SJCRH30 (cell line): ENCODE measurements at places on chromosomes 3 and 15. TPM values are rescaled to one million over a fixed set of nuclear protein-coding genes. Genes with fewer than 3 reads are reported as not detected.
A peak's percentile ranks its signal among the peaks of the same experiment; 100 is the strongest.

Gene PLSCR5
- total RNA-seq, result not detected in 2 replicates

Gene ZNF385D
- total RNA-seq, result 0.02 and 0.20 TPM in 2 replicates

DNA sequence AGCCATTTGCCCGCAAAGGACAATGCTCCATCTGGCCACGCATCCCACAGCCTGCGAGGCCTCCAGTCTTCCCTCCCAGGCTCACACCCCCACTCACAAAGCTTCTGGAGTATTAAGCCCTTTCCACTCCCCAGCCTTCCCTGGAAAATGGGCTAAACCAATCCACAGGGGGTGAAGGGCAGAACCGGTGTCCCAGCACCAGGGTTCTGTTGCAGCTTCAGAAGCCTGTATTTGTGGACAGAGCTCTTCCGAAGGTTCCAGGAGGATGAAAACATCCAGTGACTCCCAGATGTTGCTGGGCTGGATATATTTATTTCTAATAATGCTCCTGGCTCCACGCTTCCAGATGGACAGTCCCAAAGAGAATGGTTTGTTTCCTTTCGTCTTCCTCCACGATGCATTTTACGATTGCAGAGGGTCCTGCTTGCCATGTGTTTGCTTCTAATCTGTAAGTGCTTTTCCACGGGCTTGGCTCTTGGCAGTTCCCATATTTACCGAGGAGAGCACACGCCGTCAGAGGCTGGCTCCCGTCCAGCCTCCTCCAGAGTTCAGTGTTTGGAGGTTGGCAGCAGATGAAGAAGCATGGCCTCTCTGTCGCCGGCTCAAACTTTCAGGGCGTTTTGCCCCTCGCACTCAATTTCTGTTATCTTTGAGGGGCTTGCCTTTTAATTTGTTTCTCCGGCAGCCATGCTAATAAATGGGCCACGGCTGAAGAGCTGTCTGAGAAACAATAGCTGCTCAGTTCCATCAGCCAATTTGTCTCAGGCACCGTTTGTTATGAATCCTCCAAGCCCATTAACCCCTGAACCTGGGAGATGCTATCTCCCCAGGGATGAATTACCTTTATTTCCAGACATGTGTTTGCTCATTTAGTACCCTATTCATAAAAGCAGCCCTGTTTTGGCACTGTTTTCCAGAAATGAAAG is 367.9 kb upstream of the PROK2 start:
- H3K36me3 ChIP-seq, result no peaks in the 10 kb centered on the region
- H3K27ac ChIP-seq, result no peak overlapping the region
- peak; percentile 44 for DNase-seq
- no peaks in the 10 kb centered on the region for H3K27me3 ChIP-seq

GRCh38 chr3:139933766-139934165 is 1.2 kb upstream of the CLSTN2 start:
- no peaks in the 10 kb centered on the region for H3K36me3 ChIP-seq
- no peak overlapping the region for H3K27ac ChIP-seq
- H3K4me3 ChIP-seq, result no peak overlapping the region
- peaks cover 3% of the 10 kb centered on the region; the same call in 1 of the 2 replicates for H3K27me3 ChIP-seq
- H3K4me1 ChIP-seq, result peaks cover 12% of the 10 kb centered on the region

GRCh38 chr3:136235545-136235944 is 14.6 kb upstream of the PCCB start:
- H3K36me3 ChIP-seq, result no peaks in the 10 kb centered on the region
- no peaks in the 10 kb centered on the region for H3K27me3 ChIP-seq
- H3K4me1 ChIP-seq, result peaks cover 23% of the 10 kb centered on the region
- no peak for DNase-seq

GRCh38 chr3:115790759-115791158 is 167.4 kb downstream of the GAP43 start:
- DNase-seq, result peak; percentile 60
- H3K4me1 ChIP-seq, result peaks cover 3% of the 10 kb centered on the region; the same call in 1 of the 2 replicates
- no peaks in the 10 kb centered on the region for H3K36me3 ChIP-seq
- H3K27me3 ChIP-seq, result no peaks in the 10 kb centered on the region
- H3K4me3 ChIP-seq, result no peak overlapping the region
